GM23248 (cell line): ENCODE measurements at places on chromosomes 2 and 18. TPM values are rescaled to one million over a fixed set of nuclear protein-coding genes. Genes with fewer than 3 reads are reported as not detected.

DNA sequence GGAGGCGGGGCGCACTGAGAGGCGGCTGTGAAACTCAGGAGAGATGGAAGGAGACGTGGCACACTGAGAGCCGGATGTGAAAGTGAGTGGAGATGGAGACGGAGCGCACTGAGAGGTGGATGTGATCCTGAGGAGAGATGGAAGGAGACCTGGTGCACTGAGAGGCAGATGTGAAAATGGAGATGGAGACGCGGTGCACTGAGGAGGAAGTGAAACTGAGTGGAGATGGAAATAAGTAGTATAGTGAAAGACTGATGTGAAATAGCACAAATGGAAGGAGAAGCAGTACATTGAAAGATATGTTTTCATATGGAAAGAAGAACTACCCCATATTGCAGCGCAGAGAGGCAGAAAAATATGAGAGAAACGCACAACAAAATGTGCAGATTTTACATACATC is 281.6 kb upstream of the RGPD4 start:
- DNase-seq, result no peak

- no peak for DNase-seq
These were observed 21.8 kb upstream of the SIX2 start for GRCh38 chr2:45031028-45031427.

- DNase-seq, result no peak
These were observed 94.8 kb upstream of the OTOS start for GRCh38 chr2:240235149-240235803.

- DNase-seq, result no peak
These were observed 3.8 kb upstream of the TOGARAM2 start for GRCh38 chr2:28977176-28977875.

GRCh38 chr2:142222715-142223114 is 91.9 kb upstream of the LRP1B start:
- no peak for DNase-seq

- peak; percentile 97 for DNase-seq
These were observed 172.2 kb upstream of the HAAO start for GRCh38 chr2:42964439-42965083.

DNA sequence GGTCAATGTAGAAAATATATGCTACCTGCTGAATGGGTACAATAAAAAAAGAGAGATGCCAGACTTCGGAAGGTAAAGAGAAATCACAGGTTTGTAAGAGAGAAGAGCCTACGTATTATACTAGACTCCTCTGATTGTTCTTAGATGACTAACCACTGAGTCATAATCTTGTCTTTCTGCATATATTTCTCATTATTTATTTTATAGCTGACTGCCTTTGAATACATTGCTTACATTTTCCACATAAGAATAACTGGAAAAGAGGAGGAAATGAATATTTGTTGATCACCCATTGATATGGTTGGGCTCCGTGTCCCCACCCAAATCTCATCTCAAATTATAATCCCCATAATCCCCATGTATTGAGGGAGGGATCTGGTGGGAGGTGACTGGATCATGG is 90.3 kb upstream of the RAB27B start:
- peak; percentile 75 for DNase-seq

- DNase-seq, result peak; percentile 58
These were observed 178.1 kb downstream of the MGAT5 start for GRCh38 chr2:134431838-134432434.

DNA sequence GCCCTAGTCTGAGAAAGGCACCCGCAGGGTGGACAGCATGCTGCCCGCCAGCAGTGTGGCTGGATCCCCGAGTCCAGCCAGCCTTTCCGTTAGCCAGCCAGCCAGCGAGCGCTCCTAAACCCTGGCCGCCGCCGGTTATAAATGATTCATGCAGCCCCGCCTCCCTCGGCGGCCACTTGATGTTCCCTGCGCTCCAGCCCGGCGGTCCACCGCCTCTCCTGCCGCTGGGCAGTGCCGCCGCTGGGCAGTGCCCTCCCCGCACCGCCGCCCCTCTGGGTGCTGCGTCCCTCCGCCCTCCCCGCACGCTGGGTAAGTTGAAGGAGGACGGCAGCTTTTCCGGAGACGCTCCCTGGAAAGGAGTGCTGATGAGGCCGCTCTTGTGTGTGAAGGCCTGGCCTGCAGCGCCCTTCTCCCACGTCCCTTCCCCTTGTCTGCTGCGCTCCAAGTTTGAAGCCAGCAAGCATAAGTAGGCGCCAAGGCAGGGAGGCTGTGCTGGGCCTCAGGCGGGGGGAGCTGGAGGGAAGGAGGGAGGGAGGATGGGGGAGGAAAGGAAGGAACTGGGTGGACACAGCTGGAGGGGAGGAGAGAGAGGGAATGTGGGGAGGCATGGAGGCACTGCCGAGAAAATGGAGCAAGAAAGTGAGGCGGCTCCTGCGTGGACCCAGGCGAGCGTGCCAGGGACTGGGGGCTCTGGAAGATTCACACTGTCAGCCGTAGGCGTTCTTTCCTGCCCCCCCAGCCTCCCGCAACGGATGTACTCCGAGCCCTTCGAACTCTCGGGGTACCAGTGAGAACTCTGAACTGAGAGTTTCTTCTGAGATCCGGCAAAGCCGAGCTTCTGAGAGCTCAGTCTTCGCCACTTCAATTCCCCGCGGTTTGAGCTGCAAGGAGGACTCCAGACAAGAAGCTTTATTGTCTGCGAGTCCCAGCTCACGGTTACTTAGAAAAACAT is 131.9 kb downstream of the GLI2 start:
- peak; percentile 97 for DNase-seq

- peak; percentile 67 for DNase-seq
These were observed 27.4 kb upstream of the SPR start for GRCh38 chr2:72859831-72860262.

- no peak for DNase-seq
These were observed 755 bp downstream of the NEUROD1 start for GRCh38 chr2:181679544-181679979.

GRCh38 chr2:200425026-200425821 is 84.6 kb downstream of the KCTD18 start:
- no peak for DNase-seq

DNA sequence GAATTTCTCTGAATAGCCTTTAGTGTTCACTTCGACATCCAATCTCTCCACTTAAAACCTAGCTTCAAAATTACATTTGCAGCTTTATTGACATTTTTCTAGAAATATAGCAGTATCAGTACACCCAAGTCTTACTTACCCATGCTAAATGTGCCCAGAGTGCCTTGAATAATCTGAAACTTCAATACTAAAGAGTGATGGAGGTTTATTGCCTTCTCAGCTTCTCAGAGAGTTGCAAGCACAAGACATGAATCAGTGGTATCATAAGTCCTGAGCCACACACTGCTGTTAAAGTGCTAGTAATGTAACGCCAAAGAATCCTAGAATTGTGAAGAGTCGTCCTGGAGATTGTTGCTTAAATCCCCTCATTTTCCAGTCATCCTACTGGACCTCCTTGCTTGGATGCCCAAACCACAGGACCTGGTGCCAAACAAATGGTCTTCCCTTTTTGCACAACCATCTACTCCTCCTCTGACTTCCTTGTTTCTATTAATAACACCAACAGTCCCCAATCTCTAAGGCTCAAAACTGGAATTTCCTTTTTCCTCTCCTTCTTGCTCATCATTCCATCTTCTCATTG is 83.2 kb upstream of the SPATS2L start:
- peak; percentile 39 for DNase-seq

- DNase-seq, result no peak
These were observed 27.3 kb downstream of the SLC4A10 start for GRCh38 chr2:161651547-161651946.

GRCh38 chr2:46939626-46940359 is 24.2 kb upstream of the MCFD2 start:
- peak; percentile 21 for DNase-seq

- DNase-seq, result peak; percentile 78
These were observed 52.7 kb upstream of the NPAS2 start for GRCh38 chr2:100767224-100767653.

DNA sequence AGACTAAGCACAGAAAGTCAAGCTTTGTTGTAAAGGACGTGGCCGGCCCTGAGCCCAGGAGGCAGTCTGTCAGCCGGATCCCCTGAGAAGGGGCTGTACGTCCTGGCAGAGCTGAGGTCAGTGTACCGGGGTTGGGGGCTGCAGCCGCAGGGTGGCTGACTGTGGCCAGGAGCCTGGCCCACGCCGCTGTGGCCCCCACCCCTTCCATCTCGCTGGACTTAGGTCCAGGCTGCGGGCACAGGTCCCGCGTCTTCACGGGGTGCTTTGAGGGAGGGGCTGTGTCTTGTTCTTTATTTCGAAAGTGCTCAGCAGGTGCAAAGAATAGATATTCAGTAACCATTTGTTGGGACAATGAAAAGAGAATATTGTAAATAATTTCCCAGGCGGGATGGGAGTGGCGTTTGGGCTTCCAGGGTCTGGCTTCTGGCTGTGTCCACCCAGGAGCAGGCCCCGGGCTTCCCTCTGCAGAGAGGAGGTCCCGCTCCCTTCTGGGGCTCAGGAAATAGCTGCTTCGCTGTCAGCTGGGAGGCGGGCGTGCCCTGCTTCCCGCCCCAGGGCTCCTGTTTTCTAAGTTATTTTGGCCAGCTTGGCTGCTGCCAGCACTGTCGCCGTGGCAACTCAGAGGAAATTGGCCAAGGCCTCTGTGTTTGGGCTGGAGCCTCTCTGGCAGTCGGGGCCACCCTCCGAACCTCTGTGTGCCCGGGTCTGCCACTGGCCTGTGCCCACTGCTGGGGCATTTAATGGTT is 7.4 kb downstream of the NFATC1 start:
- DNase-seq, result peak; percentile 86

DNA sequence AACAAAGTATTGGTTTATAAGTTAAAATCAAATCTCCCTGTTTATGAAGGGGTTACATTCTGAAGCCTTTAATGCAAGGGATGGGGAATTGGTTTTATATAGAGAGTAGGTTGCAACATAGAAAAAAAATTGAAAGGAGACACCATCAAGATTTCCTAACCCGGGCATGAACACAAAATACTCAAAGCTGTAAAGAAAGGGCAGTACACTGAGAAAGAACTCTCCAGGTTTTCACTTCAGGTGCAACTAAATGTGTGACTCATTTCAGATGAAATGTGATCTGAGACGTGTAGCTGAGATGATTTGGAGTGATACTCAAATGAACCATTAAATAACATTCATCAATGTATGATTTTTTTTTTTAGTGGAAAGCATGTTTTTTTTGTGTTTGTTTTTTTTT is 43.6 kb downstream of the SANBR start:
- no peak for DNase-seq

DNA sequence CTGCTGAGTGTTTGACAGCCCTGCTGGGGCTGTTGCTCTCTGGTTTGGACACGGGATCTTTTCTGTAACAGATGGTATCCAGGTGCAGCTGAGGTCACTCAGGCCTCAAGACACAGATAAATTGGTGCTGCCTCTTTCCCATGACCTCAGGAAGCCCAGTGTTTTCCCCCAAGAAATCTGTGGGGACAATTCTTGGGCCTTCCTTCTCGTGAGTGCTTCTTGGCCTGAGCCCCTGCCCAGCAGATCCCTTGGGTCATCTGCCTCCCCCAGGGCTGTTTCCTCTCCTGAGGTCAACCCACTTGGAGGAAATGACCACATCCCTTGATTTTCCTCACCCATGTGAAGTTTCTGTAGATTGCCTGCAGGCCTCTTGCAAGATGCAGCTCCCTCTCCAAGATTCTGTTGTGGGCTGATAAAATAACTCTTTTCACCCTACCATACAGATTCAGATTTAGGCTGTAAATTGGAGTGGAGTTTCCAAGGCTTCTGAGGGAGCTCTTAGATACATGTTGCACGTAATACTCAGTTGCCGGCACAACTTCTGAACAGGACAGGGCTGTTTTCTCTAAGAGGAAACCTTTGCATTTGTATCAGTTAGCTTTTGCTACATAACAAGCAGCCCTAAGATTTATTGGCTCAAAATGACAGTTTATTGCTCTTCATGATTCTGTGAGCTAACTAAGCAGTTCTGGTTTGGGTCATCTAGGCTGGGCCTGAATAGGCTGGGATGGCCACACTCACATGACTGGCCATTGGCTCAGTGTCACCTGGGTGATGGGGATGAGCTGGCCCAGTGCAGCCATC is 13.1 kb downstream of the ZAP70 start:
- no peak for DNase-seq

GRCh38 chr2:151161821-151162551 is 99.7 kb downstream of the RBM43 start:
- peak; percentile 50 for DNase-seq

DNA sequence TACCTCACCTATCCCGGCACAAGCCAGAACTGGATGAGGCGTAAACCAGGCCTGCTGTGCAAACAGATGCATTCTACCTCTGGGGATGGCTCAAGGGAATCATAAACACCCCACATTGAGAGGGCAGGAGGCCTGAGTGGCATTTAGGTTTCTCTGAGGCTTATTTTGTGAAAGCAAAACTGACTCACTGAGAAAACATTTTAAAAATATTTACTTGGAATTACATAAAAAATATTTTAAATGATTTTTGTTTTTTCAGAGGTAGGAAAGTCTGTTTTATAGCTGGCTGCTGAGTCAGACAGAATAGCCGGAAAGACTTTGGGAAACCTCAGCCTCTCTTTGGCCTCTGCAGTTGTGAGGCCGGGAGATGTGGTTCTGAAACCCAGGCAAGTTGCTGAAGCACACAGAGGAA is 244.1 kb downstream of the NCKAP5 start:
- DNase-seq, result peak; percentile 72

The RGPD3 gene
- 0.06 and 0.08 TPM in 2 replicates for polyA plus RNA-seq

The CCDC85A gene
- polyA plus RNA-seq, result 1.6 TPM in 2 replicates

The KIF1A gene
- polyA plus RNA-seq, result 0.05 and 0.22 TPM in 2 replicates

The DOK6 gene
- polyA plus RNA-seq, result 1.1 and 1.5 TPM in 2 replicates

The NR4A2 gene
- polyA plus RNA-seq, result 1.9 and 2.9 TPM in 2 replicates

The SCYGR4 gene
- polyA plus RNA-seq, result not detected in 2 replicates

The THSD7B gene
- 0.11 TPM in 1 of 2 replicates, not detected in the other for polyA plus RNA-seq

The NTSR2 gene
- polyA plus RNA-seq, result not detected in 2 replicates

The UGT1A6 gene
- not detected in 2 replicates for polyA plus RNA-seq

The CNDP1 gene
- polyA plus RNA-seq, result not detected in 2 replicates

The FSIP2 gene
- polyA plus RNA-seq, result not detected in 2 replicates

The RUFY4 gene
- polyA plus RNA-seq, result not detected in 2 replicates

The CABLES1 gene
- polyA plus RNA-seq, result 1.3 and 2.4 TPM in 2 replicates

The ZAP70 gene
- polyA plus RNA-seq, result not detected in 2 replicates

The WNT10A gene
- not detected in 2 replicates for polyA plus RNA-seq
